ENCODE measurements at places on chromosomes 16 and 17.

GRCh38 chr17:298791-299450 is 53.7 kb downstream of the RPH3AL start:
- DNase-seq: no peak

GRCh38 chr17:72977771-72978417 is 114.6 kb downstream of the SLC39A11 start:
- no peak for DNase-seq

DNA sequence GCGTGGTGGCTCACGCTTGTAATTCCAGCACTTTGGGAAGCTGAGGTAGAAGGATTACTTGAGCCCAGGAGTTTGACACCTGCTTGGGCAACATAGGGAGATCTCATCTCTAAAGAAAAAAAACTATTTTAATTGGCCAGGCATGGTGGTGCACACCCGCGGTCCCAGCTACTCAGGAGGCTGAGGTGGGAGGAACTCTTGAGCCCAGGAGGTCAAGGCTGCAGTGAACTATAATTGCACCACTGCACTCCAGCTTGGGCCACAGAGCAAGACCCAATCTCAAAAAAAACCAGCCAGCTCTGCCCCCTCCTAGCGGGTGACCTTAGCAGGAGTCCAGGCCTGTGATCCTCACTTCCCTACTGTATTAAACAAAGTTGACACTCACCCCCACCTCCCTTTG is 5.9 kb upstream of the HS3ST6 start:
- no peak for DNase-seq

- no peak for DNase-seq
Observed at GRCh38 chr17:46925185-46925868, 2.4 kb downstream of the GOSR2 start.

- DNase-seq: no peak
Observed at GRCh38 chr16:56345406-56346050, 79.8 kb downstream of the AMFR start.

GRCh38 chr16:890217-890616 is 80.6 kb downstream of the LMF1 start:
- no peak for DNase-seq

GRCh38 chr16:2158262-2158638 is 2.7 kb downstream of the TRAF7 start:
- DNase-seq: no peak

- DNase-seq: no peak
Observed at GRCh38 chr17:76410328-76410965, 26.0 kb downstream of the SPHK1 start.

DNA sequence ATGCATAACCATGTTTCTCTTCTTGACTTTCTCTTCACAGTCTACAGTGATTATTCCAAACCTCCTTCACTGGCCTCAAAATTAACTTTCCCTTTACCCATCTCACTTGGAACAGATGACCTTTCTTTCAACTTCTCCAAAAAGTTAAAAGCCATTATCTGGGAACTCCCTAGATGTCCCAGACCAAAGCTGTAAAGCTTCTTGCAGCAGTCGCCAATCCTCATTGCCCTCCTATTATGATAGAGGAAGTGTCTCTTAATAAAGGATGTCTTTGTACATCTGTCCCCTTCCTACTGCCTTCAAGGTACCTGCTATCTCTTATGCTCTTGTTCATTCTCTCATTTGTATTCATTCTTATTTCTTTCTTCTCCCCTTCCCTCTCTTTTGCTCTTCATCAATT is 127.5 kb downstream of the MRTFB start:
- DNase-seq: no peak

- DNase-seq: no peak
Observed at GRCh38 chr17:27384726-27385125, 71.5 kb upstream of the KSR1 start.

GRCh38 chr16:69440250-69440649 is 15.8 kb downstream of the CYB5B start:
- no peak for DNase-seq

- no peak for DNase-seq
Observed at GRCh38 chr17:65918916-65919315, 273.0 kb downstream of the CEP112 start.

DNA sequence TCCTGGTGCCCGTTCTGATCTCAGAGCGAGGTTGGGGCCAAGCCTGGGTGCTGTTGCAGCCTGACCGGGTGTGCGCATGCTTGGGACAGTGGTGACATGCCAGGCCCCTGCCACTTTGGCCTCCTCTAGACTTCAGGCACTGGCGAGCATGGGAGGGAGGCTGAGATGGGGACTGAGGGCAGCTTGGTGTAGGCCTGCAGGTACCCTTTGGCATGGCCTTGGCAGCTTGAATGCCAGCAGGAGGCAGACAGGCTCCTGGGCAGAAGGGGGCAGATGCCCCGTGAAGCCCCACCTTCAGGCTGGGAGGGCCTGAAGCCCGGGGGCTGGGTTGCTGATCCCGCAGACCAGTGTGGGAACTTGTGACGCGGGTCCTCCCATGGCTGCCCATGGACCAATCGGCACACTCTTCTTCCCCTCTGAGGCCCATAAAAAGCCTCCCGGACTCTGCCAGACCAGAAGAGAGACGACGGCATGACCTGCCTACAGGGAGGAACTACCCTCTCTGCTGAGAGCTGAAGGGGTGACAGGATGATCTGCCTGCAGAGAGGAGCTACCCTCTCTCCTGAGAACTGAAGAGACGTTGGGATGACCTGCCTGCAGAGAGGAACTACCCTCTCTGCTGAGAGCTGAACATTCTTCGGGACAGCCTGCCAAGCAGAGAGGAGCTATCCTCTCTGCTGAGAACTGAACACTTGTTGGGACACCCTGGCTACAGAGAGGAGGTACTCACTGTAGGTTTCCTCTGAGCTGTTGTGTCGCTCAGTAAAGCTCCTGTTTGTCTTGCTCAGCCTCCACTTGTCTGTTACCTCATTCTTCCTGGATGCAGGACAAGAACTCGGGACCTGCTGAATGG is 17.5 kb downstream of the RHOT1 start:
- no peak for DNase-seq

All from stimulated activated CD8-positive, alpha-beta memory T cell treated with anti-CD3 and anti-CD28 coated beads, Interleukin-7, amount 100 ng/mL, for 48 hours (primary cell).